Coronary artery (tissue), 2 donors: ENCODE measurements at places on chromosomes 12 and 14.
A peak's percentile ranks its signal among the peaks of the same experiment; 100 is the strongest.

- no peak for DNase-seq
These were observed 1.2 kb upstream of the SIVA1 start for GRCh38 chr14:104751539-104752422.

DNA sequence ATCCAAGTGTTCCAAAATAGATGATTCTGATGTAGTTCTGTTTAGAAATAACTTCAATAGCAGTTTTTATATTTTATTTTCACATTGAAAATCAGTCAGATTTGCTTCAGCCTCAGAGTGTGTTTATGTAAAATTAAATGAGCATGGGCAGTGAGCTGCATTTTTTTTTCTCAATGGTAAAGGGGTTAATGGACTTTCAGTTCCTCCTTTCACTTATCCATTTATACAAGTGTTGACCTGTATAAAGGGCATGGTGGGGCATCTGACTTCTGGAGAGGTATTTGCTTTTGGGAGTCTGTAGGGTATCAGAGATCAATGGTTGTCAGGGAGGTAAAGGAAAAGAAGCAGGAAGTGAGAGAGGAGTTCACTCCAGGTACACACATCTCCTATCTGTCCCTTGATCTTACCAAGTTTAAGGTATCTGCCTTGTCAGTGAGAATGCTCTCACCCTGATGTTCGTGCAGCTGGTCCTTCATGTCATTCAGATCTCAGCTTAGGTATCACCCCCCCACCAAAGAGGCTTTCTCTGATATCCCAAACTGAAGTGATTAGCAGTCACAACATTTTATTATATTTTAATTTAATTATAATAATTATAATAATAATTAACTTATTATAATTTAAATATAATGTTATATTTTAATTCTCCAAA lies 181.6 kb upstream of the LMNTD1 start:
- DNase-seq, result no peak

GRCh38 chr12:132385923-132386751 lies 56.7 kb upstream of the GALNT9 start:
- no peak for DNase-seq

- DNase-seq, result no peak
These were observed 61.7 kb upstream of the OVCH1 start for GRCh38 chr12:29559198-29559597.

DNA sequence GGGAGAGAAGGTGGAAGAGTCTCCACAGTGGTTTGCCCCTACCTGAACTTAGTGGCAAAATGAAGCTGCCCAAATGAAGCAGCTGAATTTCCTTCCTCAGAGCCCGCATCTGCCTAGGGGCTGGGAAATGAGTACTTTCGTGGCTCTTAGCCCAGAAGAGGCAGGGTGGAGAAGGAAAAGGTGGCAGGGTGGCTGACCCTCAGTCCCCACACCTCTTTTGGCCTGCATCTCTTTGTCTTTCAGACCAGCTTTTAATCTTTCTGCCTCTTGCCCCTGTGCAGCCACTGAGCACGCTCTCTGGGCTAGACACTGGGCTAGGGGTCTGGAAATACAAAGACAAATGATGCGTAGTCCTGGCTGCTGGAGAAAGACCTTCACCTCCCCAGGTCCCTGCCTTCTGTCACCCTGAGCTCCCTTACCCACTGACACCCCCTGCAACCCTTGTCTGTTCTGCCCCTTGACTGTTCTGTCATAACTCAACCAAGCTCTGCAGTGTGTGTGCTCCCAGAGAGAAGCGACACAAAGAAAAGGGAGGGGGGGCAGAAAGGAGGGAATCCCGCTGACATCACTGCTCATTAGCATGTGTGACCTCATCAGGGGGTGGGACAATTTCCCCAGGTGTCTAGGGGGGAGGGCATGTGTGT lies 371 bp upstream of the REM2 start:
- no peak for DNase-seq

- no peak for DNase-seq
These were observed 11.4 kb downstream of the AKT1 start for GRCh38 chr14:104784218-104784568.

DNA sequence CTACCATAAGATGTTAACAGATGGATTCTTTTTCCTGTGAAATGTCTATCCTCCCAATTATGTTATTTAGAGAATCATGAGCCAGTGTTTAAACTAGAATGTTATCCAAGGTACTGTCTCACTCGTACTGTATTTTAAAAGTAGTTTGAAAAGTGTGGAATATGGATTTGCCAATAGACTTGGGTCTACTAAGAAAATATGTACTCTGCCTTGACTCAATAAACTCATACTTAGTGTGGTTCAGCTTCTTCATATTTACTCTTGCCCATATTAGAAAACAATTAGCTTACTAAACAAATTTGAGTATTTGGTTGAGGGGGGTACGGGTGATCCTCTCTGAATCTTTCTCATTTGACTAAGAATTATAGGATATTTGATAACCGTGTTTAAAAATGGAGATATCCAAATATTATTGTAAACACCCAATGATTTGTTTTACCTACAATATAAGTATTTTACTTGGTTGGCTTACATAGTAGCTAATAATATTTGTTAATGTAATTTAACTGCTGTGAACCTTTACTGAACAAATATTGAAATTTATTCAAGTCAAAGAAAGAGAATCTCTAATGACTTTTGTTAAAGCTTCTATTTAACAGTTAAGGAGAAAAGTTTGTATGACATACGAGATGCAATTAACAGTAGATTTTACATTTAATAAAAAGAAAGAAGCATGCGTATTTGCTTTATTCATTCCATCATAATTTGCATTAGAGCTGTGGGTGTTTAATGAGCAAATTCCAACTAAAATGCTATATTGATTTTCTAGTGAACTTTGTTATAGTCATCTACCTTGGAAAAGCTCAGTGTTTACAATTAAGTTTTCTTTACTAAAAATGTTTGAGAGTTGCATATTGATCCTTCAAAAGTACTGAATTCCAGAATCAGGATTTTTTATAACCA lies 81.2 kb downstream of the MIPOL1 start:
- DNase-seq, result no peak

GRCh38 chr14:87434011-87434410 lies 559.0 kb downstream of the GALC start:
- DNase-seq, result no peak

- no peak for DNase-seq
These were observed 120.6 kb downstream of the PRICKLE1 start for GRCh38 chr12:42468921-42469320.

DNA sequence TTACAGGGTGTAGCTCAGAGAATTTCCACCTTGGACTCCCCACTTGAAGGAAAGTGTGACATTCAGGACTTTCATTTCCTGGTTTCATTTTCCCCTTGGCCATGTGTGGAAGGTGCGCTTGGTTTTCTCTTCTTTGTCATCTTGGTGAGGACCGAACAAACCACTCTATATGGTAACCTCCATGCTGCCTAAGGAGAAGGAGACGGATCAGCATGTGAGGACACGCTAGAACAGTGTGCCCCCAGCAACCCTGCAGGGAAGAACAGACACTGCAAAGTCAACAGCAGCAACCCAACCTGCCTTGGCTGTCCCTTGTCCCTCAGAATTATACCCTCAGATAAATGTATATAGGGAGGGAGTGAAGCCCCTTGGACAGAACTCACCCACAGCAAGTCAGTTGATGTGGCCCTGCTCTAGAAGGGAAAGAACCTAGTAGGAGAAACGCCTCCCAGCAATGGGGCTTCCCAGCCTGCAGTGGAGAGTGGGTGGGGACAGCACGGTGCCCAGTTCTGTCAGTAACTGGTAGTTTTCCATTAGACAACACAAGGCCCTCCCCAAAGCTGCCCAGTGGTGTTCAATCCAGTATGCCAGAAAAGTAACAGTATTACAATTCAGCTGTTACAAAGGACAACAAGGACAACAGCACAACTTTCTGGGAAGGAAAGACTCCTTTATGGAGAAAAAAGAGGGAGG lies 18.9 kb upstream of the COCH start:
- DNase-seq, result no peak

DNA sequence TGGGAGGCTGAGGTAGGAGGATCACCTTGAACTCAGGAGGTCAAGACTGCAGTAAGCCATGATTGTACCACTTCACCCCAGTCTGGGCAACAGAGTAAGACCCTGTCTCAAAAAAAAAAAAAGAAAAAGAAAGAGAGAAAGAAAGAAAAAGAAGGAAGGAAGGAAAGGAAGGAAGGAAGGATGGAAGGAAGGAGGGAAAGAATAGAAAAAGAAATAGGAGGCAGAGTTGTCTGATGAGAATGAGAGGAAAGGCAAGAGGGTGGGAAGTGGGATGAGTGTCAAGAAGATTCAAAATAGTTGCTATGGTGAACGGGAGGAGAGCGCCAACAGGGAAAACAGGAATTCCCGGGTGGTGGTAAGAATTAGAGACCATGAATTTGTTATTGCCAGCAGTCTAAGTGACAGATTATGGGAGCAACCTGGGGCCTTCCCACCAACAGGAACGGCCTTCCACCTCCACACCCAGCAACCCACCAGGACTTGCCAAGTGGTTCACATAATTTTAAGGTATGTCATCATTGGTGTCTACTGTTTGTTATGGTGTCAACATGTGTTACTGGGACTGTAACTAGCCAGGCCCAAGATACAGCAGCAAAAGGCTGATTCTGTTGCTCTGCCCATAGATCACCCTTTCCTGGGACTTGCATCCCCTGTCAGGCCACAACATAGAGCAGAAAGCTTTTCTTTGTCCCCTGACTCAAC lies 36.1 kb upstream of the C12orf76 start:
- DNase-seq, result no peak

DNA sequence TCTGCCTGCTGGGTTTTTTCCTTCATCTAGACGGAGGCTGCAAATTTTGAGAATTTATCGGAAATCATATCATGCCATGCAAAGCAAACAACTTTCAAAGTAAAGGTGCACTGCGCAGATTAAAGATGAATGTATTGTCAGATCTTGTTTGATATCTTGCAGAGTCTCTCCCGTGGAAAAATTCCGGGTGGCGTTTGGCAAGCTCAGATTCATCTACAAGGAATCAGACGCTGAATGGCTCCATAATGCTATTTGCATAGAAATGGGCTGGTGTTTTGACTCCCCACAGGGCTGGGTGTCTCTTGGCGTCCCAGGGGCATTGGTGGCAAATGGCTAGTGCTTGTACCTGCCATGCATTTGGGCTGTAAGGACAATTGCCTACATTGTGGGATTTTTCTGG lies 274.0 kb downstream of the VRK1 start:
- no peak for DNase-seq

DNA sequence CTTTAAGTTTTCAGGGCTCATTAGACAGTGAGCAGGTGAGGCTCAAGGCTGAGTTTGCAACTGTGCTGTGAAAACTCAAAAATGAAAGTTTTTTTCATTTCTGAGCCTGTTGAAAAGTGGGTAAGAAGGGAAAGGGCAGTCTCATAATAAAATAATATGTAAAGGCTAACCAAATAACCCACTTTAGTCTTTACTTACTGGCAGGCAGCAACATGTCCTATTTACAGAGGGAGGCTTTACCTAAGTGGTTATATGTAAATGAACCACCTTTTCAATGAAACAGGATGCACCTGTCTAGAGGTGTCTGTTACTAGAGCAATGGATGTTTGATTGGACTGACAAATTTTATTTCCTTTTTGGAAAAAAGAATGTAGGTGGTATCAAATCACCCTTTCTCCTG lies 158.0 kb downstream of the ETV6 start:
- no peak for DNase-seq

DNA sequence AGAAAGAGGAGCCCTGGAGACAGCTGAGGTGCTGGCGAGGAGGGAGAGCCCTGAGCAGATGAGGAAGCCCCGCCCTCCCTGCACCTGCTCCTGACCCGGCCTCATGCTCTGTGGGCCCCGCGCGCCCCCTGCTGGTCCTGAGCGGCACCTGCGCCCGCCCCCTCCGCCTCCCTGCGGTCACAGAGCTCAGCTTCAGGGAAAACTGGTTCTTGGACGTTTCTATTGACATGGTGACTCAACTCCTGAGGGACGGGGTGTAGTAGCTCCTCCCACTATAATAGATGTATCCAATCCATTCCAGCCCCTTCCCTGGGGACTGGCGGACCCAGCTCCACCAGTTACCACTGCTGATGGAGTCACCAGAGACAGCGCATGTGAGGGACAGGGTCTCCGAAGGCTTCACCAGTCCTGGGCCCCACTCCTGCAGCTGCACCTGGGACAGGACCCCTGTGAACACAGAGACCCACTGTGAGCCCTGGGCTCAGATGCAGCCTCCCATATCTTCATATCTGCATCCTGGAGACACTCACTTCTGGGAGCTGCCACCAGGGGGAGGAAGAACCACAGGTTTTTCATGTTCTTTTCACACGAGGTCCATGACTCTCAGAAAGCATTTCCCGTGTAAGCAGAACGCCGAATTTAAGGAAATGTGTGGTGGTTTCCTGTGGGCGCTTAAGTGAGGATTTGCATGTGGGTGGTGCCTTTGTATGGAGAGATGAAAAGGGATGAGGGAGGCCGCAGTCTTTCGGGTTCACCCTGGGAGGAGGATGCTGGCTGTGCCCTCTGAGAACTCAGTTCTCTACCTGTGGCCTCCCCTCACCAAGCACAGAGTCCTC lies 1346.4 kb downstream of the TMEM121 start:
- no peak for DNase-seq

- no peak for DNase-seq
These were observed 41.6 kb downstream of the LRRC74A start for GRCh38 chr14:76867516-76868453.

- no peak for DNase-seq
These were observed 72.9 kb downstream of the DENND5B start for GRCh38 chr12:31517994-31518393.

DNA sequence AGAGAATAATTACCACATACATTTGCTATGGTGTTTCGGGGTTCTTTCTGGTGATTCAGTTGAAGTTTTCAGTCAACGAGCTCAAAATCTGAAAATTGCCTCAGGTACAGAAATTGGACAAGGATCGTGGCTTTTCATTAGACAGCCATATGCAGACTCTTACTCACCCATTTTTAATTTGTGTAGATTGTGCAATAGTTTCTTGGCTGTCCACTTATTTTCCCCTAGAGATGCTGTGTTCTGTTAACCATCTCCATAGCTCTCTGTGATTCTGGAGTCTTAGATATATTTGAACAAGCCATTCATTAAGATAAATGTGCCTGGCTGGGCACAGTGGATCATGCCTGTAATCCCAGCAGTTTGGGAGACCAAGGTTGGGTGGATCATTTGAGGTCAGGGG lies 497.1 kb upstream of the RPL10L start:
- no peak for DNase-seq

DNA sequence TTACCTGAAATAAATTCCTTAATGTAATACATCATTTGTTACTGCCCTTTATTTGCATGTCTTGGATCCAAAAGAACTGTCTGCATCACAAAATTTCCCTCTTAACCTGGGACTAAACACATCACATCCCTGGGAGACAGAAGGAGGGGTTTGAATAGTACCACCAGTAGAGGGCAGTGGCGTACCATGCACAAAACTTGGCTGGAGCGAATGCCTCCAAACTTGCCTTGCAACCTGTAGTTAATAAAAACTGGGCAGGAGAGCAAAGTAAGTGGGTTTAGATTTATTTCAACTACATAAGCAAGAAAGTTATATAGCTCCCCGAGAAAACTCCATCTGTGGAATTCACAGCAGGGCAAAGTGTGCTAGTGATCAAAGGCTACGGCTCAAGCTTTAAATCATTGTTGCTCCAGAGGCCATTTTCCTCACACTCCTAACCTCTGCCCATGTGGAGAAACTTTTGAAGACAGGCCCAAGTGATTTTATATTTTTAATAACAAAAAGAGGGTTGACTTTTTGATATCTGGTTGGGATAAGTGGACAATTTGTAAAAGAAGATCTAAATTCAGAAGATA lies 1176.7 kb upstream of the SEL1L start:
- no peak for DNase-seq

GRCh38 chr14:75885829-75886228 lies 96.0 kb downstream of the TGFB3 start:
- DNase-seq, result no peak

- DNase-seq, result peak; percentile 95
These were observed 21.1 kb upstream of the LGALS3 start for GRCh38 chr14:55107766-55108554.
